ENCODE measurements at places on chromosomes 5 and 9.

GRCh38 chr9:74958587-74958986 is 5.9 kb upstream of the C9orf40 start:
- DNase-seq, result no peak

GRCh38 chr5:149820536-149821510 is 90.7 kb downstream of the PPARGC1B start:
- DNase-seq, result no peak

GRCh38 chr5:38707352-38708210 is 138.2 kb upstream of the OSMR start:
- DNase-seq, result no peak

DNA sequence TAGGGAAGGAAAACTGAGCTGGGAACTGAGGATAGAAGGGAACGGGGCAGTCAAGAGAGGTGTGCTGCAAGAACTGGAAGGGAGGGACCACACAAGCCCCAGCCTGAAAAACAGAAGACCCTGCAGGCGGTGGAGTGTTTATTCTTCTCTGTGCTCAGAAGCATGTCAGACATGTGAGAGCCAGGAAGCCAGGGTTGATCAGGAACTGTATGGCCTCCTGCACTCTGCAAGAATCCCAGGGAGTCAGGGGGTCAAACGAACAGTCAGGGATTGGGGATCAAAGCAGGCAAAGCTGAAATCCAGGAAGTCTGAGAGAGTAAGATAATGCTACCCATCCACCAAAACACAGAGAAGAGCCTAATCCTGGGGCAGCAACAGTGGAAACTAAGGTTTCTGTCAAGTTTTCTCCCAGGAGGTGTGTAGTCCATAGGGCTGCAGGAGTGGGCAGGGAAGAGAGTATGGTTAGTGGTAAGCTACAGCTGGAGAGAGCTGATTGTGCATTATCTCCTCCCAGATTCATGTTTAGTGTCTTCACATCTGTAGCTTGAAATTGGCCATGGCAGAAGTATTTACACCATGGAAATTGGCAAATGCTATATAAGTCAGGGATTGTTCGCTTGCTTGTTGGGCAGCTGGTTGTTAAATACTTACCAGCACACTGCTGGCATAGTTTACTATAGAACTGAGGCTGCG is 115.4 kb upstream of the SLC44A1 start:
- no peak for DNase-seq

DNA sequence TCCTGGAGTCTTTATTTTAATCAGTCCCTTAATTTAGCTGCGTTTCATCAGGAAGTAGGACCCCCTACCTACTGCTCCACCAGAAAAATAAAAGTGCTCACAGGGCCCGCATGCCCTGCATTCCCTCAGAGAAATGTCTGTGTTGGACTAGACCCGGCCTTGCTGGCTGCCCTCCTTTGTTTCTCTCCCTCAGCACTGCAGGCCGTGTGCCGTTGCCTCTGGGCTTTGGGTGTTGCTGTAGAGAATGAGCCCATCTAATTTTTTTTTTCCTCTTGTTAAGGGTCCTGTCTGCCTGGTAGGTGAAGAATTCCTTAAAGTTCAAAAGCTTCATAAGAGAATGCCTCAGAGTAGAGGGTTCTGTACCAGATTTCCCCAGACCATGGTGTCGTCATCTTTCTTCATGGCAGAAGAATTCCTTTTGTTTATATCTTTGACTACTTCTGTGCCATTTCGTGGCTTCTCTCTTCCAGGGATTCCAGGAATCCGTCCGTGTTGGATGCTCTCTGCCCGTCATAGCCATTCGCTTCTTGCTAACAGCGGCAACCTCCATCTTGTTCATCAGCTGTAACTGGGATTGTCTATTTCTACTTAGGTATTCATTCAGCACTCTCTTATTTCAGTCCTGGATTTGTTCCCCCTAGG is 49.8 kb upstream of the ANGPTL2 start:
- DNase-seq, result no peak

GRCh38 chr9:34493972-34494535 is 28.7 kb downstream of the ENHO start:
- DNase-seq, result no peak

- no peak for DNase-seq
Observed at GRCh38 chr5:31661257-31661656, 22.3 kb downstream of the PDZD2 start.

DNA sequence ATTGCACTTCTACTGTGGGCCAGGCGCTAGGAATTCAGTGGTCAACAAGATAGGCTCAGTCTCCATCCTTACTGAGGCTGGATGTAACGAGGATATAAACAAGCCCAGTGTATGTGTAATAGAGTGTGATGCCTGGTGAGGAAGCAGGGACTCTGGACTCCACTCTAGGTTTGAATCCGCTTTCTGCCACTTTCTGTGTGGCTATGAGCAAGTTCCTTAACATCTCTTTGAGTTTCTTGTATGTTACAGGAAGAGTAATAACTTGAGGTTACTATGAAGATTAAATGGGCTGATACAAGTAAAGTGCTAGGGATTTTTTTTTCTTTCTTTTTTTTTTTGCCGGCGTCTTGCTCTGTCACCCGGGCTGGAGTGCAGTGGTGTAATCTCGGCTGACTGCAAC is 12.4 kb downstream of the DOCK2 start:
- no peak for DNase-seq

DNA sequence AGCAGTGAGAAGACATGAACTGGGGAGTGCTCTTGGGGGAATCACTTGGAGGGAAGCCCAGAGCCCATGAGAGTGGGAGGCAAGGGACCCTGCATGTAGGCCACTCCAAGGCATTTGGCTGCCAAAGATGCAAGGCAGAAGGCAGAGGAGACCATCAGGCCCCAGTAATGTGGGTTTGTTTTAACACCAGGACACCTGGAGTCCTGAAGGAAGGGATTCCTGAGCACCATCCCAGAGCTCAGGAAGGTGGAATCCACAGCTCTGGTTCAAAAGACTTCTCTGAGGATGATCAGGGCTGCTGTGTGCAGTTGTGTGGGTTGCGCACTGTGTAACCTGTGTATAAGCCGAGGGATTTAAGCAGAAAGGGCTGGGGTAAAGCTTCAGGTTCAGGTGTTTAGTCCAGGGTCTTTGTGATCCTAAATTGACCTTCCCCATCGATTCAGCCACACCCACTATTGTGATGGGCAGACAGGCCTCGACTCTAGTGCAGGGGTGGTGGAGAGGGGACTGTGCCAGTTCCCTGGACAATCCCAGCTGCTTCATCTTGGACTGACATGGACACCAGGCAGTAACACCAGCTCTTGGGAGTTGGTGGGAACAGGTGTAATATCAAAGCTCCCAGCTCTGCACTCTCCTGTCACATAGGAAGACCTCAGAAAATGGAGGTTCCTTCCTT is 11.0 kb downstream of the B4GALT7 start:
- DNase-seq, result no peak

DNA sequence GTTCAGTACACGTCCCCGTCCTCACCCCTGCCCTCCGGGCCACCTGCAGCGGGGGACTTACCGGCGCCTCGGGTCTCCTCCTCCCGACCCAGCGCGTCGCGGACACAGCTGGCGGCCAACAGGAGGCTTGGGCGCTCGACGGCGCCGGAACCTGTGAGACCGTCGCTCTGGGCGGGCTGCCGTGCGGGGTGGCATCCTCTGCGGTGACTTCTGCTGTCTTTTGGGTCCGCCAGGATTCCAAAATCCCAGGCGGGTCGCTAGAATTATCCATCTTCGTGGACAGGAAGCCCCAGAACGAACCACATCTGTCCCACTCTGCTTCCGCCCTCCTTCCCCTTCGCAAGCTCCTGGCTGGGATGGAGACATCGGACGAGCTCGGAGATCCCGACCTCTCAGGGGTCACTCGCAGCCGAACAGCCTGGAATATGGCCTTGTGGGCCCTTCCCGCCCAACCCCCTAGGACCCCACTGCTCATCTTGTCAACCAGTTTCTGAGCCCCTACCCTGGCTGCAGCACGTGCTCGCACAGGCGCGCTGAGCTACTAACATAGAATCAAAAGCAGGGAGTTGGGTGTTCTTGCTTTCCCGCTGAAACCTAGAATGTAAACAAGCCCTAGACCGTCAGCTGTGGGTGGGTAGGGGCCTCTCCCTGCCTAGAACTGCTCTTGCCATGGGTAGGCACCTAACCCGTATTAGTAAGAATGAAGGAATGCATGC is 947 bp upstream of the MARCHF3 start:
- no peak for DNase-seq

GRCh38 chr9:130181678-130182380 is 9.6 kb downstream of the NCS1 start:
- DNase-seq, result no peak

GRCh38 chr5:2276101-2276500 is 393.4 kb upstream of the IRX4 start:
- no peak for DNase-seq

DNA sequence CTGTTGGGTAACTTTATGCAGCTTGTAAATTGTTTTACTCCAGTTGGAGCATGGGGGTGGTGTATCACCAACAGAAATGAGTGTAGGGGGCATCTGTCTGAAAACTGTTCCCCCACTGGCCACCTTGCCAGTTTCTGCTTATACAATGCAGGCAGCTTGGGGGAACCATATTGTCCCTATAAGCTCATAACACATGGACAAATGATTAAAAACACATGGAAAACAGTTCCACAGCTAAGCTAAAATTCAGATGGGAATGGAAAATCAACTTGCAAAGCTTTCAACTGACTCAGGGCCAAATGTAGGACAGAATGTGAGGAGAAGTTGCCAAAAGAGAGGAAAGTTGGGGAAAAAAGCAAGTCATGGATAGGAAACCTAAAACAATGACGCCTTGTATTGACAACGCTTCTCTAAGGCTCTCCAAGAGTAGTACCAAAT is 7.9 kb upstream of the CER1 start:
- DNase-seq, result no peak

GRCh38 chr9:133258061-133259015 is 16.7 kb downstream of the ABO start:
- no peak for DNase-seq

DNA sequence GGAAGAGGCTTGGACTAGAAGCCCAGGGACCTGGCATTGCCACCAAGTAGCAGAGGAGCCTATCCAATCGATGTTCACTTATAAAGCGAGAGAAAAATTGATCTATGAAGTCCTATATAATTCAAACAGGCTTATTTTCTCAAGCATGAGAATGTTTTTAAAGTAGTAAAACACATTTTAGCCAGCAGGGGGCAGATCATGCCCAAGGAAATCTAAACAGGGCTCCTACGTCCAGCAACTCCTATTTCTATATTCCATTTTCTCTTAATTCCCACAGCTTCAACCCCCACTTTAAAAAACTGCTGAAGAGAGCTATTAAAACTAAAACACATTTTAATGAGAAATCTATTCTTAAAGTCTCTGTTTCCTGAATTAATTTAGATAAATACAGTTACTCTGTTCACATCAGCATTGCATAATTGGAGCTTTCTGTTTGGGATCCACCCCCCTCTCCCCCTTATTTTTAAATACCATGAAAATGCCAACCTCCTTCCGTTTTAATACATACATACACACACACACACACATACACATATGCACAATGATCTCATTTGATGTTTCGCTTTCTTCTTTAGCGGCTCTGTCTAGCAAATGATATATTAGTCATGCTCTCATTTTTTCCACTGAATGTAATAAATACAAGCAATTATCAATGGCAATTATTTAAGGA is 144.9 kb downstream of the MYO10 start:
- DNase-seq, result no peak

GRCh38 chr9:94952565-94953373 is 226.3 kb downstream of the AOPEP start:
- DNase-seq, result no peak

DNA sequence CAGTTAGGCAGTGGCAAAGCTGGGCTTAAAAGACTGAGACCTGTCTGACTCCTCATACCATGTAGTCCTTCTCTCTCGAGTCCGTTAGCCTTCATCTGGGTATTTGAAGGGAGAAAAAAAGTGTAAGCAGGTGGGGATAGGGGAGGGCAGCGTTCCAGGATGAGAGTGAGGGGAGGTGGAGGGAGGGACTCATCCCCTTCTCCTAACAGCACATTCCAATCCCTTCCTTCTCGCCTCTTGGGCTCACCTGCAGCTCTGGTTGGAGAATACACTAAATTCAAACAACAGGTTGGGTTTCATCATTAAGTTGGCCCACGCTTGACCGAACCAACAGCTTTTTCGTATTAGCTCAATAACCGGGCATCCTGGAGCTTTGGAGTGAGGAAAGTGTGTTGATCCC is 3.6 kb downstream of the NEURL1B start:
- no peak for DNase-seq

DNA sequence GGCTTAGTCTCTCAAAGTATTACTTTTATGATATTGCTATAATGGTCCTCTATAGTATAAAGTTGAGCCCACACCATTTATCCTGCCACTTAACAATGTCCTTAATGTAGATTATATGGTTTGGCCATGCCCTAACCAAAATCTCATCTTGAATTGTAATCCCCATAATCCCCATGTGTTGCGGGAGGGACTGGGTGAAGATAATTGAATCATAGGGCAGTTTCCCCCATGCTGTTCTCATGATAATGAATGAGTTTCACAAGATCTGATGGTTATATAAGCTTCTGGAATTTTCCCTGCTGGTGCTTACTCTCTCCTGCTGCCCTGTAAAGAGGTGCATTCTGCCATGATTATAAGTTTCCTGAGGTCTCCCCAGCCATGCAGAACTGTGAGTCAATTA is 498.8 kb downstream of the RAB3C start:
- no peak for DNase-seq

DNA sequence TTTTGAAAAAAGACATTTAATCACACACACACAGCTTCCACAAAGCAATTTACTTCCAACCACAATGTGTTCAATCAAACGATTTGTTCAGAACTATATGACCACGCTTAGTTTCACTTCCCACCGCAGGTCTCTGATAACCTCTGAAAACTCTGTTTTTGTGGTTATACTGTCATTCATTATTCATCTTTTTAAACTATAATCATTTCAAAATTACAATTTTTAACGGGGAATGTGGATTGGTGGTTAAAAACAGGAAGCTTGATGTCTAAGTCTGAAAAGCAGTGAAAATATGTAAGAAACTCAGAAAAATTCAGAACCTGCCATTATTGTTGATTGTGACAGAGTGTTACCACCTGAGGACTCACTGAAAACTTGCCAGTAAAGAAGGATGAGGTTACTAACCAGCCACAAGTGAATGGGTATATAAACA is 12.7 kb upstream of the TMEM174 start:
- DNase-seq, result no peak

GRCh38 chr9:101467690-101468089 is 32.1 kb upstream of the ALDOB start:
- DNase-seq, result no peak

- no peak for DNase-seq
Observed at GRCh38 chr5:56088431-56088949, 93.7 kb upstream of the IL6ST start.
